CD4-positive, alpha-beta T cell treated with Interleukin-15 for 4 hours (primary cell): ENCODE measurements at places on chromosomes 4 and X.
A peak's percentile ranks its signal among the peaks of the same experiment; 100 is the strongest.

DNA sequence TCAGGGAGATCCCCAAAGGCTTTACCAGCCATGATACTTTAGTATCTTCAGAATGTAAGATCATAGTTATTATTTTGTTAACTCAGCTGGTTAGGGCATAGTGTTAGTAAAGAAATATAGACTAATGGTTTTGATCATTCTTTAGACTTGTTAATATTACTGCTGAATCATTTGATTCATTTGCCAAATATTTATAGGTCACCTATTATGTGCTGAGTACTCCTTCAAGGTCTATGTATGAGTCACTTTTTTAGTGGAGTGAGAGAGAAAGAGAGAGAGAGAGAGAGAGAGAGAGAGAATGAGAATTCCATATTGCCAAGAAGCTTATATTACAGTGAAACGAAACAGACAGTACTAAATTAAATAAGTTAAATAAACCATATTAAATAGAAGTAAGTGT lies 110.3 kb downstream of the UBE2NL start:
- no peak for DNase-seq

GRCh38 chr4:165726831-165727230 lies 146.2 kb upstream of the TLL1 start:
- no peak for DNase-seq

DNA sequence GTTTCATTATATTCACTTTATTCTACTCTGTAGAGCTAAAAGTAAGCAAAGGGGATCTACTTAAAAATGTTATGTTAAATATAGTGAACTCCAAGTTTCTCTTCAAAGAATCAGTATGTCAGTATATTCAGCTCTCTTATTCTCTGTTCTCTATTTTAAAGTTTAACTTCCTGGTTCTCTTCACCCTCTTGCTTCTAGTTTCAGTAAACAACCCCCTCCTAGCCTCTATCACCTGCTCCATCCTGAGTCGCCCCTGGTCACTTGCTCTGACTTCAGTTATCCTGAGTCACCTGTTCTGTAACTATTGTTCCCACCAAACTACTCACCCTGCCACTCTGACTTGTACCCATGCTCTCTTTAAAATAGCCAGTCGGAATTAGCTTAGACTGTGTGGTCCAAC lies 180.9 kb upstream of the AADAT start:
- DNase-seq = no peak

DNA sequence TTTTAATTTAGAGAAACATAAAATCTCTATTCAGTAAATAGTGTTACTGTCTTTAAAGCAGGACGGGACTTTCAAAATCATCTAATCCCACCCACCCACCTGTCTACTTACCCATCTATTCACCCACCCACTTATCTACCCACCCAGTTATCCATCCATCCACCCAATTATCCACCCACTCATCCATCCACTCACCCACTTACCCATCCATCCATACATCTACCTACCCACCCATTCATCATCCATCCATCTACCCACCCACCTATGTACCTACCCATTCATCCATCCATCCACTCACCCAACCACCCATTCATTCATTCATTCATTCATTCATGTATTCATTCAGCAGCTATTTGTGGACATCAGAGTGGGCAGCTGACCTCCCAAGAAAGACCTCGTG lies 30.6 kb downstream of the MAN2B2 start:
- DNase-seq = no peak

GRCh38 chrX:119539872-119540271 lies 25.3 kb downstream of the STEEP1 start:
- DNase-seq = no peak

DNA sequence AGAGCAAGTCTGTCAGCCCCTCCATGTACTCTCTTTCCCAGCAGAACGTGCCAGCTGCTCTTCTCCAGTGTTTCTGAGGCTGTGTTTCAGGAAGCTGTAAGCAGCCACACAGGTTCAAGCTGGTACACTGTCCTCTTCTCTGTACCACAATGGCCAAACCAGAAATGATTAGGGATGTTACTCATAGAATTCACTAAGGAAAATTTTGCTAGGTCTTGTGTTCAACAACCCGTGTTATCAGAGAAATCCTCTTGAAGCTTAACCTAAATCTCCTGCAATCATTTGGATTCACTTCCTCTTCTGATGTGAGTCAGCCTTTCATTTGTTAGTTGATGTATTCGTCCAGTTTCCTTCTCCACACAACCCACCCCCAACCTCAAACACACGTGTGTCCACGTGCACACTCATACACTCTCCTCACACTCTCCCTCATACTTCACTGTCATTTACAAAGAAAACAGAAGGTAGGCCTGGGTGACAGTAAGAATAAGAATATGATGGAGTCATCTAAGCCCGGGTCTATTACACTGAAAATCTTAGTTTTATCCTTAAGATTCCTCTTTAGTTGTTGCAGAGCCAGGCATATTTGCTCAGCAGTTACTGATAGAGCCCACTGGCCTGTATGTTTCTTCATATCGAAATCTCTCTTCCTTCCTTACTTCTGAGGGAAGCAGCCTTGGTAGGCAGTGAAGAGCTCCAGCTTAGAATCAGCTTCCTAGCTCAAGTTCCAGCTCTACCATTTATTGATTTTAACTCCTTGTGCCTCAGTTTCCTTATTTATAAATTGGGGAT lies 63.4 kb downstream of the DCUN1D4 start:
- DNase-seq = no peak

- no peak for DNase-seq
Observed at GRCh38 chrX:119654112-119654531, 38.8 kb downstream of the SEPTIN6 start.

DNA sequence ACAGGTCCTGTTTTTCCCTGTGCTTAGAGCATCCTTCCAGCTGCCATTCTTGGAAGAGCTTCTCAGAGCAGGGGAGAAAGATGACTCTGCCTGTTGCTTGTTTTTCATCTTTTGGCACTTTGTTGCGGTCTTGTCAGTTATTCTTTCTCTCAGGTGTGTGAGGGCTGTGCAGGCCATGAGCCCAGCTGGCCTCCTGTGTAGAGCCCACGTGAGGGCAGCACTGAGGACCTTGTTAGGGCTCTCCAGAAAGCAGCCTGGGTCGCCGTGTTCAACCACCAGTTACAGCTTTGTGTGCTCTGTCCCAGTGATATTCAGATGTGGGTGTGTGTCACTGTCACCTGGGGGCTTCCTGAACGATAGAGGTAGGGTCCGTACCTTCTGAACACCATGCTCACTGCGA lies 52.8 kb downstream of the NOP14 start:
- DNase-seq = no peak

DNA sequence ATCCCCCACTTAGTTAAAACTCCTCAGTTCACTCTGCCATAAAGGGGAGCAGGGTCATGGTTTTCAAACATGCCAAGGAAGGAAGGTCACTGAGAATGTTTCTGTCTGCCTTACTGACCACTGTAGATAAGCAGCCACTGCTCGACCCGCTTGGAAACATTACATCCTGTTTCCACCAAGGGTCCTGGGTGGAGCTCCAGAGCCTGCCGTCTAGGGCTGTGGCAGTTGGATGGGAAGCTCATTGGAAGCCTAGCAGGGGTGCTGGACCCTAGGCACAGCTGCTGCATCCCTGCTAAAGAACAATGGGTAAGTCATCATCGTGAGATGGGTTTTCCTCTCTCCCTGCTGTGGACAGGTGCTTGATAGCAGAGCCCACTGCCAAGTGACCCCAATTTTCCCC lies 76.0 kb upstream of the SRD5A3 start:
- DNase-seq = no peak

DNA sequence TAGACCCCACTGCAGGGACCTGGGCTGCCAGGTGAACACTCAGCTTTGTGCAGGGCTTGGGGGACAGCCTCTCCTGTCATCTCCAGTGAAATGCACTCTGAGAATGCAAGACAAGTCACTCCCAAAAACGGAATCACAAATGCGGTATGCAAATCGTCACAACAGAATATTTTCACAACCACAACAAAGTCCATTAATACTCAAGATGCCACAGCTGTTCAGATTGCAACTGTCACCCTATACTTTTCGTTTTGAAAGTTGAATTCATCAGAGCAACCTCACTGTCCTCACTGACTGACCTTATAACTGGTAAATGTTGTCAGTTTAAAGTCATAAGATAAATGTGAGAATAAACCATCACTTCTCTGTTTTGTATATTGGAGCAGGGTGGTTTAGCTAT lies 16.6 kb downstream of the JAKMIP1 start:
- peak; percentile 35 for DNase-seq

DNA sequence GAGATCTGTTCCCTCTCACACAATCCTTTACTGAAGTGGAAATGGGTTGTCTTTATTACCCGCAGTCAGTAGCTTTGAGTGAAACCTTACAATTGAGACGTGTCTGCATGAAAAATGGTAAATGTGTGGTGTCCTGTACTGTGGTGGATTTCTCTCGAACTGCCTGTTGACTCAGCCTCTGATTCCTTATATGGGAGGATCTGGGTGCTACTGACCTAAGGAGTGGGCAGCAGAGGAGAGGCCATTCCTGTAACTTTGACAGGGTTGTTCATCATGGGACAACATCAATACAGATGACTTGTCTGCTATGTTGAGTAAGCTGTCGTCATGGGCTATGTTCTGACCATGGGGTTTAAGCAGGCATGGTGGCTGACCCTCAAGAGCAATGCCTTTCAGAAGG lies 159.6 kb upstream of the WDR1 start:
- no peak for DNase-seq

DNA sequence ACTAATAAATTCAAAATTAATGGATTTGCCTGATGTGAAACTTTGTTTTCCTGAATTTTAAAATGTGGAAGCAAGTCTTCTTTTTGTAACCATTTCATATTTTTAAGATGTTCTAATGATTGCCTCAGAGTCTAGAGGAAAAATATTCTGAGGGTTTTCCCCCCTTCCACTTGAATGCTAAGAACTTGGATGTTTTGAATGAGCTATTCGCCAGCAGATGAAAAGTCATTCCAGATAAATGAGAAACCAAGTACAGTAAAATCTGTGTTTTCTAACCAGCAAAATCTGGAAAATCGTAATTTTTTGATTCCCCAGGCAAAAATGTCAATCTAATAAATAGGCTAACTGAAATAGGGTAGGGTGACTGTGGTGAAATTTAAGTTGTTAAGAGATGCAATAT lies 45.6 kb downstream of the SLIT2 start:
- no peak for DNase-seq
